Mesothelial cell of epicardium (in vitro differentiated cells): ENCODE measurements at places on chromosomes 1 and 21. TPM values are rescaled to one million over a fixed set of nuclear protein-coding genes. Genes with fewer than 3 reads are reported as not detected.

Gene BTG2
- total RNA-seq = 186 to 192 TPM (median 191 TPM) in 3 replicates

Gene KRTAP19-1
- not detected in 3 replicates for total RNA-seq

Gene CCDC181
- 1.3 to 2.2 TPM (median 1.4 TPM) in 3 replicates for total RNA-seq

Gene LCE3D
- not detected in 3 replicates for total RNA-seq

DNA sequence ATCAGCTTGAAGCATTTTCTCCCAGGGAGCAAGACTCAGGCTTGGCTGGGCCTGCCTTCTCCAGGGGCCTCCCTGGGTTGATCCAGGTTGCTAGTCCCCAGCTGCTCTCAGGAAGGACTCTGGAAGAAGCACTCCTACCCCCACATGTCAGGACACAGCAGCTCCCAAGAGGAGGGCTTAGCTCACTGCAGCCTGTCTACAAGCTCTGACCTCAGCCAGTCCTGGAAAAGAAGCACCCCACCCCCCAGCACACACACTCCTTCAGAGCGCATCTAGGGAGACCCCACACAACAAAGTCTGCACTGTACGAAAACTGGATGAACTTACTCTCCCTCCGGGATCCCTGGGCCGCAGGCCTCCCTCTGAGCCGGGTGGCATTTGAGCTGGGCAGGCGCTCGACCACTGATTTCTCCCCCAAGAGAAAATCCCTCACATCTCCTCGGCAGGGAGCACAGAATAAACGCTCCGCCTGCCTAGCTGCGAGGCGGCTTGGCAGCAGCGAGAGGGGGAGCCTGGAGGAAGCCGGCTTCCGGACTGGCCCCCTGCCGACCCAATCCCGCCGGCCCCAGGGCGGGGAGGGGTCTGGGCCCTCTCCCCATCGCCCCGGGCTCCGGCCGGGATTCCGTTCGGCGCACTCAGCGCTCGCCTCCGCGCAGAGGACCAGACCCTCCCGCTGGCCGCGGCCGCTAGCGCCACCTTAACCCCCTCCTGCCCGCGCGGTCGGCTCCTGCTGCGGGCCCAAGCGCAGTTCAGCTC lies at the start of gene KCNA2:
Gene KCNA2, minus strand, starts transcription at position 458 of the 756 bp plus-strand sequence. CDS start 1,576 bp downstream, outside the sequence.
- H3K4me3 ChIP-seq = peak within 1 kb of the TSS; percentile 70
- H3K27me3 ChIP-seq = peaks cover 93% of the 10 kb centered on the region
- no peak within 1 kb of the TSS for H3K27ac ChIP-seq
- H3K36me3 ChIP-seq = no peaks in the 10 kb centered on the region

- H3K27ac ChIP-seq = no peak overlapping the region
- H3K4me1 ChIP-seq = peaks cover 9% of the 10 kb centered on the region
- H3K27me3 ChIP-seq = no peaks in the 10 kb centered on the region
- H3K4me3 ChIP-seq = no peak overlapping the region
- no peaks in the 10 kb centered on the region for H3K36me3 ChIP-seq
- no peak for DNase-seq
These were observed 841.6 kb upstream of the B3GALT2 start for GRCh38 chr1:194028002-194028401.

- H3K36me3 ChIP-seq = no peaks in the 10 kb centered on the region
- no peak overlapping the region for H3K4me3 ChIP-seq
- no peak for DNase-seq
- no peak overlapping the region for H3K27ac ChIP-seq
These were observed 71.1 kb upstream of the DPT start for GRCh38 chr1:168799927-168800605.

GRCh38 chr1:25771221-25772114 lies 28.5 kb upstream of the SELENON start:
- H3K36me3 ChIP-seq = no peaks in the 10 kb centered on the region
- peak overlapping the region; percentile 9 for H3K4me3 ChIP-seq
- H3K4me1 ChIP-seq = peaks cover 54% of the 10 kb centered on the region
- H3K27ac ChIP-seq = peak overlapping the region; percentile 7
- peaks cover 49% of the 10 kb centered on the region for H3K27me3 ChIP-seq

DNA sequence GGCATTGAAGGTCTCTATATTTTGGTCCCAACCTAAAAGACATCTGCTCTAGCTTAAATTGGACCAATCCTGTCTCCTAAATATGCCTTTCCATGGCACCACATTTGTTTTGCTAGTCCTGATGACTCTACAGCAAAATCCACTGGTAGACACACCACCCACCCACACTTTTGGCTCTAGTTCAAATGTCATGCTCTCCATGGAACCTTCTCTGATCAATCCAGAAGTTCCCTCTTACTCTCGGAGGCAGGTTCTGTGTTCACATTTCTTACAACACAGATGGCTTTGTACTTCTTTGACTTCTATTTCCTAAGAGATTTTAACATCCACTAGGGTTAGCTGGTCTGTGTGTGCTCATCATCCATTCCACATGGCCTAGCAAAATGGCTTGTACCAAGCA lies 151.3 kb downstream of the APP start:
- H3K27me3 ChIP-seq = no peaks in the 10 kb centered on the region
- no peak overlapping the region for H3K27ac ChIP-seq
- no peak overlapping the region for H3K4me3 ChIP-seq
- H3K36me3 ChIP-seq = peaks cover 27% of the 10 kb centered on the region
- H3K4me1 ChIP-seq = peaks cover 3% of the 10 kb centered on the region
- DNase-seq = no peak

DNA sequence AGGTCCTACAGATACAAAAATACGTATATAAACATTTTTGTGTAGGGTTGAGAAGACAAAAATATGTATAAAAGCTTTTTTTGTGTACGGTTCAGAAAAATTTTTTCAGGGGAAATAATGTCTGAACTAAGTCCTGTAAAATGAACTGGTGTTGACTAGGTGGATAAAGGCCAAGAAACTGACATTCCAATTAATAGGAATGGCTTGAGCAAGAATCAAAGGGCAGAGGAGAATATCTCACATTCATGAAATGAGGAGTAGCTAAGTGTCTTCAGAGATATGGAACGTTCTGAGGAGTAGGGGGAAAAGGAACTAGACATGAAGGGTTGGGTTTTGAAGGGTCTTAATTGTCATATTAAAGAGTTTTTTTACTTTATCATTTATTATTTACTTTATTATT lies 231.2 kb downstream of the DENND1B start:
- no peak for DNase-seq
- no peaks in the 10 kb centered on the region for H3K27me3 ChIP-seq
- peaks cover 14% of the 10 kb centered on the region for H3K36me3 ChIP-seq
- H3K4me1 ChIP-seq = peaks cover 6% of the 10 kb centered on the region

DNA sequence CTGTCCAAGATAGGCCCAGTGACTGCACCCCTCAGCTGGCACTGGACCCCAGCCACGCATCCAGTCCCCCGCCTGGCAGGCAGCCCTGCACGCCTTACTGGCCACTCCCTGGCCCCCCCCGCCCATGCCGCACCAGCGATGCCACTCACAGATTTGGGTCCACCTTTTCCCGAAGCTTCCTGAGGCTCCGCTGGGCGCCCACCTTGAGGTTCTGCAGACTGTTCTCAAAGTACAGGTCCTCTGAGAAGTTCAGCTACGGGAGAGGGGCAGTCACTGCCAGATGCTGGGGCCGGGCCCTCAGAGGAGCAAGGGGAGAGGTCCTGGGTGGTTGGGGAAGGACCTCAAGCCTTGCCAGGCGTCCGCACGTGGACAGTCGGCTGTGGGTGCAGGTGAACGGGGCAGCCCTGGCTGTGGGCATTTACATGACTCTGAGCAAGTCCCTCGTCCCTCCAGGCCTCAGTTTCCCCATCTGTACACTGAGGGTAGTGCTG lies 8.1 kb downstream of the PRXL2B start:
- H3K4me1 ChIP-seq = peaks cover 13% of the 10 kb centered on the region
- no peaks in the 10 kb centered on the region for H3K36me3 ChIP-seq
- no peak for DNase-seq
- peaks cover 12% of the 10 kb centered on the region for H3K27me3 ChIP-seq

GRCh38 chr1:245025525-245025924 lies 129.3 kb upstream of the KIF26B start:
- DNase-seq = no peak
- peaks cover 13% of the 10 kb centered on the region for H3K36me3 ChIP-seq
- no peak overlapping the region for H3K27ac ChIP-seq
- H3K4me1 ChIP-seq = peaks cover 12% of the 10 kb centered on the region
